ENCODE measurements at places on chromosomes 12 and 14.

GRCh38 chr14:33808187-33808586 is 142.7 kb downstream of the EGLN3 start:
- DNase-seq, result no peak

GRCh38 chr12:10601860-10602259 is 11.5 kb downstream of the MAGOHB start:
- DNase-seq, result no peak

DNA sequence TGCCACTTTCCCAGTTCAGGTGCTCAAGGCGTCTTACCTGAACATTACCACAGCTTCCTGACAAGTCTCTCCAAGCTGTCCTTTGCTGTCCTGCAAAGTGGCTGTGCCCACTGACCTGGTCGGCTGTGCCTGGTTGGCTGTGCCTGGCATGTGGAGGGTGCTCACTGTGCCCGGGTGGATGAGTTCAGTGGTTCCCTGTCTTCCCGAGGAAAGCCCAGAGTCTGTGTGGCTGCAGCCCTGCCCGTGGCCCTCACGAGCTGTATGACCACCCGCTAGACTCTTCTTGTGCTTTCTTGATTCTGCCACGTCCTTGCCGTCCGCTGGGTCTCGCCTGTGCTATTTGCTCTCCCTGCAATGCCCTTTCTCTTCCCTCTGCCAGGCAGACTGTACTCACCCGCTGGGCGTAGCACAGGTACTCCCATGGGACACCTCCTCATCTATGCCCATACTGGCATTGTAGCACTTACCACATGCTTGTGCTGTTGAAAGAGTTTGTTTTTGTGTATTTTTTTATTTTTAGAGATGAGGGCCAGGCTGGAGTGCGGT is 95.9 kb downstream of the TSPAN9 start:
- no peak for DNase-seq

GRCh38 chr12:19527866-19528265 is 88.6 kb downstream of the AEBP2 start:
- DNase-seq, result no peak

GRCh38 chr14:71554959-71555612 is 377.1 kb upstream of the RGS6 start:
- DNase-seq, result no peak

All from NCI-H1694 treated with DMSO at 0.1 percent for 48 hours (cell line).